ENCODE measurements at places on chromosomes 3 and 15.

DNA sequence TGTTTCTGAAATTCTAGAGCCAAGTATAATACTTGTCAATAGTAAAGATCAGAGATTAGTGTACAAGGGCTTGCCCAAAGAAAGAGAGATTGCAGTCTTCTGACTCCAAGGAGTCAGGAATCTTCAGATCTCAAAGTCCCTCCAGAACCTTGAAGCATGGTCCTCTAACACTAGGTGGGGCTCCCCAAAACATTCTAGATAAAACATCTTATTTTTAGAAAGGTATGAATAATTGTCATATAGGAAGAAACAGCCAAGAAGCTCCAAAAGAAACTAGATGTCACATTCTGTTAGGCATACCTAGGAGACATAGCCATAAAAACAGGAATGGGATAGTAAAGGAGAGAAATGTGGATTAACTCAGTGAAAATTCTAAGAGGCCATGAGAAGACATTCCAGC lies 10.7 kb downstream of the MUC13 start:
- no peak for DNase-seq

- DNase-seq, result peak; percentile 10
Measured at GRCh38 chr15:75578173-75578947, 755 bp downstream of the PTPN9 start.

- DNase-seq, result no peak
Measured at GRCh38 chr3:107970993-107971580, 119.7 kb downstream of the CD47 start.

DNA sequence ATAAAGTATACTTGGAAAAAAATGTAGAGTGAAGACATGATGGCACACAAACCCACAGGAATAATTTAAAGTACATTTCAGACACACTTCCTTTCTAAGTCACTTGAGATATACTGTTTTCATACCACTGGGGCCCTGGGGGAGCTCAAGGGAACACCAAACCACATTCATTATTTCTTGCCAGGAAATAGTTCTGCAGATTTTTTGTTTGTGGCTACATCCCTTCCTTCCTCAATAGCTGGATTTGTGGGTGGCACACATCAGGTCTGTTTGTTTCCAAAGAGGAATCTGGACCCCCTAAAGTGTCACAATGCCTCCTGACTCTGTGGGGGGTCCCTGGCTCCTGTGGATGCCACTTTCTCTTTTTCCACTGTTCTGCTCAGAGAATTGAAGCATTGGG lies 153.5 kb upstream of the COL8A1 start:
- DNase-seq, result no peak

DNA sequence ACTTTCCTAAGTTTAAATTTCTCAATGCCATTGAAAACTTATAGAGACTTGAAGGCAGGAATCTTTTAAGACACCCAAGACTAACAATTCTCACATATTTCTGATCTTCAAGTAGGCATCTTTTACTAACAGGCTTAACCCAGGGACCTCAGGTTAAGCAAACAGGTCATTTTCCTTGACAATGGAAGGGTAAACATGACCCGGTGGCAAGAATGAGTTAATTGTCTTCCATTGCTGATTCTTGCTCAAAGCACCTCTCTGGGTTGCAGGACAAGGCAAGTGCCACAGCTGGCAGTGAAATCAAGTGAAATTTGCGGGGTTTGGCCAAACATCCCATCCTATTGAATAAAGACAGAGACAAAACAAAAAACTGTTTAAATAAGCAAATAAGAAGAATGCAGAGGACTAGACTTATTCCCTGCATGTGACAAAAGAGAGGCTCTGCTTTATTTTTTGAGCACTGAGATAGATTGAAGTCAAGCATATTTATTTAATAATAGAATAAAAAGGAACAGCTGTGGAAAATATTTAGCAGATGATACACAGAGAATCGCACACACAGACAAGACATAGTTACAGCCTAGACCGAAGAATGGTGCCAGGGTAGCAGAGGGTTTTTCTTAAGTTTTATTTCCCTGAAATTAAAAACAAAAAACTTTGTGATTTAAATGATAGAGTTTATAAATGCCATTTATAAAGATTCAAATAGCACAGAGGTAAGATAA lies 56.0 kb upstream of the MITF start:
- DNase-seq, result no peak

DNA sequence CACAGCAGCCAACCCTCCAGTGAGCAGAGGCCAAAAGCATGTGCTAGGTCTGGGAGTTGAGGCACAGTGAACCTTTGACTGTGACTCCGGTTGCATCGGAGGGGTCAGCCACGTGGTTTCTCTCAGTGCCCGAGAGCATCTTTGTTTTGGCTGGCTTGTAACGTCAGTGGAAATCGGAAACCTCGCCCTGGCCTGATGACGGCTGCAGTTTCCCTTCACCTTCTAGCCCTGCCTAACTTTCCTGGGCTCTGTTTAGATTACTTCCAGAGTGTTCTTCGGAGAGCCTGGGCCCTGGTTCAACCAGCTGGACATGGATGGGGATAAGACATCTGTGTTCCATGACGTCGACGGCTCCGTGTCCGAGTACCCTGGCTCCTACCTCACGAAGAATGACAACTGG lies 56.6 kb downstream of the MESD start:
- DNase-seq, result no peak

DNA sequence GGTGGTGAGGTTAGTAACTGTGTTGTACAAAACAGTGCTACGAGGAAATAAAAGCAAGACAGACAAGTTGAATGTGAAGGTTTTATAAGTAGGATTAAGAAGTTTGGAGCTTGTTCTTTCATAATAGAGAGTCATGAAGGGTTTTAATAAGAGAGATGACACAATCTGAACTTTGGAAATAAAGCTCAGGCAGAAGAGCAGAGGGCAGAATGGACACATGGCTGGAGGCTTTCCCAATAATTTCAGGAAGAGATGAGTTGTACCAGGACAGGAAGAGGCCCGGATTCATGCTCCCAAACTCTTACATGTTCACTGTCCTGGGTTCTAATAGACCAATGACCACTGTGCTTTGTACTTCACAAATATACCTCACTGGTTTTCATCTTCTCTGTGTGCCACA lies 194.8 kb downstream of the SLC9A9 start:
- DNase-seq, result no peak

GRCh38 chr15:26771168-26771567 lies 1.7 kb downstream of the GABRB3 start:
- DNase-seq, result no peak

DNA sequence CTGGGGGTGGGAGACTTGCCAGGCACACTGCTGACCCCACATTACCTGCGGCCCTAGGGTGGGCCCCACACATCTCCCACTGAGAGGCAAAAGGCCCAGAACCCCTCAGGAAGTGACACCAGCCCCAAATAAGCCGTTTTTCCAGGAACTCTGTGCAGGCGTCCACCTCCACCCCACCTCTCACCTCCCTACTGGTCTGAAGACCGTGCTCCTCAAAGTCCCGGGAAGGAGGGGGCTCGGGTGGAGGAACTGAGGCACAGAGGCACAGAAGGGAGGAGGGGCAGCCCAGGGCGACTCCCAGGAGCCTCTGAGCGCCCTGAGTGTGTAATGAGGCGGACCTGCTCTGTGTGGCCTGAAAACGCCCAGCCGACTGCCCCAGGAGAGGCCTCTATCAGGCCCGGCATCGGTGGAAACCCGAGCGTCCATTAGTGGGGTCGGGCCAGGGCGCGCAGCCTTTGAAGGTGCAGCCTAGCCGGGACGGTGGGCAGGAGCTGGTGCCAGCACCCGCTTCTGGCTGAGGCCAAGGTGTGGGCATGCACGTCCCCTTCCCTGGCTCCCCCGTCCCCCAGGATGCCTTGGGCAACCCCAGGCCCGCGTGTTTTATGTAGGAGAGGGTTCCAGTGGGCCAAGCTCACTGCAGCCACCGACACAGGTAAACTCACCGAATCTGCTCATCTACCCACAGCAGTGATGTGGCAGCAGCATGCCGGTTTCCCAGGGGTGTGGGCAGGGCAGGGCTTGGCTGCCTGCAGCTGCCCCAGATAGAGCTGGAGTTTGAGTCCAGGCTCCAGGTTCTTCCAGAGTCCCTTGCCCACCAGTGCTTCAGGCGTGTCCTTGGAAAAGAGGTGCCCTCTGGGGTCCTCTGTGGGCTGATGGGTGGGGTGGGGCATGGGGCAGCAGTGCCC lies 55.8 kb downstream of the DNAJB8 start:
- no peak for DNase-seq

DNA sequence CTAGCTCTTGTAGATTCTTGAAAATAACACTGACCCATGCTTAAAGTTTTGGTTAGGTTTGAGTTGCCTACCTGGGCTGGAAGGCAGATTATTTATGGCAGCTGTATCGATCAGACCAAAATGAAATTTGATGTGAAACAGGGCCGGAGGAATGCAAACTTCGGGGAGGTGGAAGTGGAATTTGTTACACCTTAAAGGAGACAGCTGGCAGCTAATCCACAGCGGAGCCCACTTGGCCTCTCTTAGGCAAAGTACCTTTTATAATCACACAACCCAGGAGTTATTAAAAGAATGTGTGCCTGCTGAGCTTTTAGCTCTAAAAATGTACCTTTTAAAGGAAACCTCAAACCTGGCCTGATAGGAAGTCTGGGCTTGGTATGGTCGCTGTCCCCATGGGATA lies 250.9 kb upstream of the TPM1 start:
- DNase-seq, result no peak

DNA sequence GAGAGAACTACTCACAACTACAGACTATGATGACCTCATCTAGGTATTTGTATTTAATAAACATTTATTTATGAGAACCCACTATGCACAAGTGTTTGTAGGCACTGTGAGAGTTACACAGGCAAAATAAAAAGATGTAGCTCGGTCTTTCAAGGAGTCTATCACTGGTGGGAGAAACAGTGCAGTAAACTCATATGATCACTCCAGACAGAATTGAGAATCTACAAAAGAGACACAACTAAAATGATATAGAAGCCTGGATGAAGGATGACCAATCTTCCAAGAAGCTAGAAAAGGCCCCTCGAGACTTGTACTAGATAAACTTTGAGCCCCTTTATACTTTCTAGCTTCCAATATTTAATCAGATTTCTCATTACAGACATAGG lies 70.2 kb upstream of the ZBTB20 start:
- no peak for DNase-seq

- no peak for DNase-seq
Measured at GRCh38 chr3:186620213-186621092, 7.6 kb downstream of the AHSG start.

DNA sequence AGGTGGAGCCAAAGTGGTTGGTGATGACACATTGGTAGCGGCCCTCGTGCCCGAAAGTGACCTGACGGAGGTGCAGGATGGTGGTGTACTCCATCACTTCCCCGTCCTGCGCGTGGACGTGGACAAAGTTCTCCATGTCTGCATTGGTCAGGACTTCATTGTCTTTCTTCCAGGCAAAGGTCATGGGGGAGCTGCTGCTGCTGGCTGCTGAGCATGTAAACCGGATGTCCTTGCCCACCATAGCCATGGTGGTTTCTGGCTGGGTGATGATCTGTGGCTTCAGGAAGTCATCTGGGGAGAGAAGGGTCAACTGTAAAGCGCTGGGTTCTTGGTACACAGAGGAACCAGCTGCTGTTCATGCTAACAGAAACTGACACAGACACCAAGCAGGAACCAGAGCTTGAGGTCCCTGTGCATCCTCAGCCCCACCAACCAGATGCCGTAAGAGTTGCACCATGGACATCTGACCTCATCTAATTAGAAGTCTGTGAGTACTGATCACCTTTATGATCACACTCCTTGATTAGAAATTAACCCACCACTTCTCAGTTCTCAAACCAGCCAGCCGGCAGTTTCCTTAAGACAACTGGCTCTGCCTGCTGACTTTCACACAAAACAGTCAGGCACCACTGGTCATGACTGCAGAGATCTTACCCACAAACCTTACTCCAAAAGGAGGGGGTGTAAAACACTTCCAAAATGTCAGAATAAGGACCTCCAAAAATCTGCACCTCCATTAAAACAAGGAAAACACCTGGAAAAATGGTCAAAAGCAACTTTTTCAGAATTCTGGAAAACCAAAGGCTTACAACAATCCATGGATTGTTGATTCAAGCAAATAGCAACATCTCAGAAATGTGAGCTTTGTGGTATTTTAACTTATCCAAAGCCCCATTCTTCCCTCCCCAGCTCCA lies 114.6 kb downstream of the LRIG1 start:
- DNase-seq, result no peak

DNA sequence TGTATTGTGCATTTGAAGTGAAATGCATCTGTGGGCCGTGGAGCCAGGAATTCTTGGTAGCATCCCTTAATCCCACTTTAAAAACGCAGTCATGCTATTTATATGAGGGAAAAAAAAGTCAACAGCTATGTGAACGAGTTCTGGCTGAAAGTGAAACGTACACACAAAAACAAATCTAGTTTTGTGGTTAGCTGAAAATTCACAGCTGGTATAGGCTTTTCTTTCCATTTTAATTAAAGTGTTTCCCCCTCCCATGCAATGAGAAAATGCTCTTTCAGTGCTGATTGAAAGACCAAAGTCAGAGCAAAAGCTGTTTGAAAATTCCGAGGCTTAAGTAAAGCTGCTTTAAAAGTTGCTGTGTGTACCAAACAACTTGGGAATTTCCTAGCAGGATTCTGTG lies 297.4 kb downstream of the PLCL2 start:
- no peak for DNase-seq

DNA sequence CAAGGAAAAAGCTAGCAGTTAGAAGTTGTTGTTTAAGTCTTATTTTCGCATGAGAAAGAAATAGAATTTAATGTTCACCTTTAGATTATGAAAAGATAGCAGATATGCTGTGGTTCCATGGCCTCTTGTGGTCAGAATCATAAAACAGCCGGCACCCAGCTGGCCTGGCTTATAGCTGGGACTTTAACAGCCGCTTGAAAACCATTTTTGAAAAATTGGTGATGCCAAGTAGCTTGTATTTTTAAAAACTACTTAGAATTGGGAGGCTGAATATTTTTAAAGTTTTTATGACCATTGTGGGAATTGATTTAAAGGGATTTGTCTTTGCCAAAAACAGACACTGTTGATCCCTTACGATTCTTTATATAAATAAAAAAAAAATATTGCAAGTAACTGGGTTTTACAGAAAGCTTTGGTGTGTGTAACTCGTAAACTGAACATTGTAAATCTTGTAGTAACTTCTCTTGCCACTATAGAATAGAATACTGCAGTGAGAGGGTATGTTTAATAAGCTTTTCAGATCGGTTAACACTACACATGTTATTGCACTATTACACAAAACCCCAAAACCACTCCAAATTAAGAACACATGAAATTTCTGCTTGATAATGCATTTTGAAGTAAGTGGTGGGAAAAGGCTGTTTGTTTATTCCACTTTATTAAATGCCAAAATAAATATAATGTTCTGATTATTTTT lies 6.6 kb downstream of the ARRDC4 start:
- no peak for DNase-seq

DNA sequence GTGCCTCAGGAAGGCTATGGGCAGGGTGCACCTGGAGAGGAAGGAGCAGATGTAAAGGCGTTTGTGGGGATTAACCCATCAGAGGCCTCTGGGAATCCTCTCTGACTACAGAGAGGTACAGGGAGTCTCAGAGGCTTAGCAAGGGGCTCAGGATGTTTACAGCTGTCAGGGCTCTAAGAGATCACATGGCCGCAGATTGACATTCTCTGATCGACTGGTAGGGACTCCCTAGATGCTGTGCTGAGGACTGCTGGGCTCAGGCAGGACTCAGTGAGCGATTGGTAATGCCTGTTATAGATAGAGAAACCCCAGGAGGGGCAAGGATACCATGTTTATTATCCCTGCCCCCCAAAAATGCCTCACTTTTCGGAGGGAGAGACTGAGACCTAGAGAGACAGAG lies 103.5 kb downstream of the CORO2B start:
- DNase-seq, result no peak

Data from stimulated activated CD8-positive, alpha-beta memory T cell treated with anti-CD3 and anti-CD28 coated beads, Interleukin-12 subunit alpha, Interleukin-12 subunit beta, amount 100 ng/mL, for 4 hours (primary cell).